Lower lobe of right lung (tissue), 2 donors: ENCODE measurements at places on chromosomes 11 and 22.
A peak's percentile ranks its signal among the peaks of the same experiment; 100 is the strongest.

DNA sequence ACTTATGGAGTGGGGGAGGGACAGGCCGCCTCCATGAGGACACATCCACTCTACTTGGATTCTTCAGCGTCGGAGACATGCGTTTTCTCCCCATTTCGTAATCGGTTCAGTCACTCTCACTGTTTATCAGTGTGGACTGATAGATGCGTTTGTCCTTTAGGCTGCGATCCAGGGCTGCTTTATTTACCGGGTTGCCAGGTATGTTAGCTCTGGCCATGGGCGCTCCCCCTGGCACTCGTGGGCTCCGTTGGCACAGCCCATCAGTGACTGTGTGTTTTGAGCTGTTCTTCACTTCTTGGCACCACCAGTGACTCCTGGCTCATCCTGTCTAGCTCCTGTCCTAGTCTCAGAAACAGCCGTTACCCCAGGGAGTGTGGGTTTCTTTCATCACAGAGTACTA is 1203.3 kb downstream of the BRD1 start:
- H3K36me3 ChIP-seq = no peaks in the 10 kb centered on the region
- no peak overlapping the region for H3K4me3 ChIP-seq
- H3K4me1 ChIP-seq = no peaks in the 10 kb centered on the region
- no peak overlapping the region for H3K27ac ChIP-seq

DNA sequence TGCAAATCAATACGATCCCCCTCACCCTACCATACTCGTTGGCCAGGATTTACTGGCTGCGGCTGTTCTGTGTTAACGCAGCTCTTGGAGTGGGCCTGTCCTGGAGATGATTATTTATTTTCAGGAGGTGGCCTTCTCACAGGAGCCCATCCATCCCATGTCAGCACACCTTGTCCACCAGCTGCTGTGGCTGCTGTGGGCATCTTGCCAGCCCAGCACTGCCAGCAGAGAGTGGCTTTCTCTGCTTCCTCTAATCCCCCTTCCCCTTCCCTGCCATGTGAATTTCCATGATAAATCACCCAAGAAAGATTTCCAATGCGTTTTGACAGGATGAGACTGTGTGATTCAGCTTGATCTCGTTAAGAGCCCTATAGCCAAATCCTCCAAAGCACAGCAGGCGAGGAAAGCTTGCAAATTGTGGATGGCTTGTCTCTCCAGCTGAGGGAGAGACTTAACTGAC is 309.1 kb upstream of the C11orf87 start:
- H3K4me1 ChIP-seq = no peaks in the 10 kb centered on the region
- H3K27ac ChIP-seq = no peak overlapping the region
- no peaks in the 10 kb centered on the region for H3K27me3 ChIP-seq
- no peaks in the 10 kb centered on the region for H3K36me3 ChIP-seq
- DNase-seq = no peak

DNA sequence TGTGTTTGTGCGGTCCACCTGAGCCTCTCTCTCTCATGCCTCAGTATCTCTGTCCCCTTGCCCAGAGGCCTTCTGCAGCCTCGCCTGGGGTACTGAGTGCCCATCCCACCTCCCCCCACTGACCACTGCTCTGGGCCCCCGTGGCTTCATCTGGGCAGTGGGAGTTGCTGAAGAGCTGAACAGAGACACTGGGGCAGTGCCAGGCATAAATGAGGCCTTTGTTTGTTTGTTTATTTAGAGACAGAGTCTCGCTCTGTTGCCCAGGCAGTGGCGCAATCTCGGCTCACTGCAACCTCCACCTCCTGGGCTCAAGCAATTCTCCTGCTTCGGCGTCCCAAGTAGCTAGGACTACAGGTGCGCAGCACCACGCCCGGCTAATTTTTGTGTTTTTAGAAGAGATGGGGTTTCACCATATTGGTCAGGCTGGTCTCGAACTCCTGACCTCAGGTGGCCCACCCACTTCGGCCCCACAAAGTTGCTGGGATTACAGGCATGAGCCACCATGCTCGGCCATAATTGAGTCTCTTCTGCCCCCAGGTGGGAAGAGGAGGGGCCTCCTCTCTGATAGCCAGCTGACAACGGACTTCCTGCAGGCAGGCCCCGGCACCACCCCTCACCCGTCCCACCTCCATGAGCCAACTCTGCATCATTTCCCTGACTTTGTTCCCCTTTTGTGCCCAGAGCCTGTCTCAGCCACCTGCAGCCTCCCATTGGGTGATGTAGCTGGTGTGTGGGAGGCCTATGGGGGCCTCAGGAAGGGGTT is 9.3 kb downstream of the CRYBB3 start:
- H3K27me3 ChIP-seq = no peaks in the 10 kb centered on the region
- H3K36me3 ChIP-seq = no peaks in the 10 kb centered on the region
- no peak overlapping the region for H3K4me3 ChIP-seq
- no peak overlapping the region for H3K27ac ChIP-seq
- no peak for DNase-seq

GRCh38 chr22:50270666-50271394 is 650 bp upstream of the MAPK11 start:
- peak; percentile 83 for DNase-seq
- H3K27me3 ChIP-seq = peaks cover 5% of the 10 kb centered on the region
- peaks cover 16% of the 10 kb centered on the region for H3K36me3 ChIP-seq
- H3K27ac ChIP-seq = peak overlapping the region; percentile 64
- H3K4me1 ChIP-seq = peaks cover 45% of the 10 kb centered on the region

DNA sequence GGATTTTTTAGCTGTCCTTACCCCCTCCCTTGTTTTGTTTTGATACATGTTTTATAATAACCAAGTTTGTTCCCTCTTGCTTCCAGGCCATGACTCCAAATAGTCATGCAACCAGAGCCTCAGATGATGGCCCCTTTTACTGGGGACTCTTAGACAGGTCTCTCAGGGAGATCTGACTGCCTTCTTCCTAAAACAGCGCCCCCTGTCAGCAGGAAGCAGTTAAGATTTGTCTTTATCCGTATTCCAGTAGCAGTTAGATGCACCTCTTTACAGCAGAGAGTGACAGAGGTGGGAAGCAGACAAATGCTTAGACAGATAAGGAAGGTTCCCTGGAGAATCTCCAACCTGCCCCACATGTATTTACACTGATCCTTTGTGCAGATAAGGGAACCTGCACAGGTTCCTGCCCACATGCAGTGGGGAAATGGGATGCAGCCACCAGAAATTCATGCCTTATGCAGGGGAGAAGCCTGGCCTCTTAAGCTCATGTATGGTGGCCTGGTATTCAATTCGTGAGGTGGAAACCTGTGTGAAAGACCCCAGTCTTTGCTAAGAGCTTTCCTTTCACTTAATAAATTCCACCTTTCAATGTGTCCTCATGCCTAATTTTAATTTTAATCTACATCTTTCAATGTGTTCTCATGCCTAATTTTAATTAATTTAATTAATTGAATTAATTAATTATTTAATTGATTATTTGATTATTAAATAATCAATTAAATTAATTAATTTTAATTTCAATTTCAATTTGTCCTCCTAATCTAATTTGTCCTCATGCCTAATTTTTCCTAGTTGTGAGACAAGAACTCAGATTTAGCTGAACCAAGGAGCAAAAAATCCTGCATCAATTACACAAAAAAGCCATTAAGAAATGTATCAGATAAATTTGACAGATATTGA is 11.5 kb upstream of the GLYAT start:
- no peak overlapping the region for H3K4me3 ChIP-seq
- no peaks in the 10 kb centered on the region for H3K4me1 ChIP-seq
- H3K27ac ChIP-seq = no peak overlapping the region
- no peaks in the 10 kb centered on the region for H3K36me3 ChIP-seq
- H3K27me3 ChIP-seq = no peaks in the 10 kb centered on the region

DNA sequence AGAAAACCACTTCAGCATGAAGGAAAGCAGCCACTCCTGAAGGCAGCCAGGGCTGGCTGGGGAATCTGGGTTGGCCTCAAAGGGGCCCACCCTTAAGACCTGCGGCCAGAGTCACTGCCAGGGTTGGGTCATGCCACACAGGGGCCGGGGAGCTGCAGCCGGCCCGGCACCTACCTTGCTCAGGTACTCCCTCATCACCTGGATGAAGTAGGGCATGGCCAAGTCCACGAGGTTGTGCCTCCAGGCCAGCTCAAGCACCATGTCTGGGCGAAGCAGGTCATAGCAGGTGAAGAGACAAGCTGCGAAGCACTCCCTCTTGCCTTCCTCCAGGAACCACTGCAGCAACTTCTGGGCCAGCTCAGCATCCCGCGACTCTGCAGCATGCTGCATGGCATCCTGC is 4.7 kb upstream of the SLC25A1 start:
- H3K27me3 ChIP-seq = no peaks in the 10 kb centered on the region
- H3K4me3 ChIP-seq = no peak overlapping the region
- H3K36me3 ChIP-seq = no peaks in the 10 kb centered on the region

DNA sequence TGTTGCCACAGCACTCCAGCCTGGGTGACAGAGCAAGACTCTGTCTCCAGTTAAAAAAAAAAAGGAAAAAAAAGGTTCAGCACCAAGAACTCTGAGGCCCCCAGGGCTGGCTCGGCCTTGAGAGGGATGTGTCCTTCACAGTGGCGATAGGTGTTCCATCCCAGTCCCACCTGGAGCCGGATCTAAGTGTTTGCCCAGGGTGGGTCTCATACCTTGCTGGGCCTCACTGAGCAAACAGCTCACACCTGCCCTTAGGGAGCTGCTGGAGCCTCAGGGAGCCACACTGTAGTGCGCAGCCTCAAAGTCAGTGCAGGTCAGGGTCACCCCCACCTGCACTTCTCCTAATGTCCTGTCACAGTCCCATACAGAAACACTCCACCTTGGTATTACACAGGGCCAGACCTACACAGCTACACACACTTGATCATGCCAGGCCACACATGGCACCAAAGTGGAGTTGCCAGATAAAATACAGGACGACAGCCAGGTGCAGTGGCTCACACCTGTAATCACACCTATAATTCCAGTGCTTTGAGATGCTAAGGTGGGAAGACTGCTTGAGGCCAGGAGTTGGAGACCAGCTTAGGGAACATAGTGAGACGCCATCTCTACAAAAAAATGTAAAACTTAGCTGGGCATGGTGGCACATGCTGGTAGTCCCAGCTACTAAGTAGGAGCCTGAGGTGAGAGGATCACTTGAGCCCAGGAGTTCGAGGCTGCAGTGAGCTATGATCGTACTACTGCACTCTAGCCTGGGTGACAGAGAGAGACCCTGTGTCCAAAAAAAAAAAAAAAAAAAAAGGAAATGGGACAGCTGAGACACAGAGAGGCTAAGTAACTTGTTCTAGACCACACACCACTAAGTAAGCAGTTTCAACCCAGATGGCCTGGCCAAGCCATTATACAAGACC is 7.3 kb downstream of the STARD10 start:
- no peak overlapping the region for H3K4me3 ChIP-seq
- H3K4me1 ChIP-seq = peaks cover 58% of the 10 kb centered on the region
- H3K27ac ChIP-seq = peak overlapping the region; percentile 70
- H3K36me3 ChIP-seq = no peaks in the 10 kb centered on the region
- no peaks in the 10 kb centered on the region for H3K27me3 ChIP-seq
- peak; percentile 86 for DNase-seq

GRCh38 chr22:46754110-46754799 is 8.2 kb upstream of the TBC1D22A start:
- peak overlapping the region; percentile 91 for H3K27ac ChIP-seq
- H3K36me3 ChIP-seq = no peaks in the 10 kb centered on the region
